ENCODE measurements at places on chromosomes 12 and 14.
A peak's percentile ranks its signal among the peaks of the same experiment; 100 is the strongest.

DNA sequence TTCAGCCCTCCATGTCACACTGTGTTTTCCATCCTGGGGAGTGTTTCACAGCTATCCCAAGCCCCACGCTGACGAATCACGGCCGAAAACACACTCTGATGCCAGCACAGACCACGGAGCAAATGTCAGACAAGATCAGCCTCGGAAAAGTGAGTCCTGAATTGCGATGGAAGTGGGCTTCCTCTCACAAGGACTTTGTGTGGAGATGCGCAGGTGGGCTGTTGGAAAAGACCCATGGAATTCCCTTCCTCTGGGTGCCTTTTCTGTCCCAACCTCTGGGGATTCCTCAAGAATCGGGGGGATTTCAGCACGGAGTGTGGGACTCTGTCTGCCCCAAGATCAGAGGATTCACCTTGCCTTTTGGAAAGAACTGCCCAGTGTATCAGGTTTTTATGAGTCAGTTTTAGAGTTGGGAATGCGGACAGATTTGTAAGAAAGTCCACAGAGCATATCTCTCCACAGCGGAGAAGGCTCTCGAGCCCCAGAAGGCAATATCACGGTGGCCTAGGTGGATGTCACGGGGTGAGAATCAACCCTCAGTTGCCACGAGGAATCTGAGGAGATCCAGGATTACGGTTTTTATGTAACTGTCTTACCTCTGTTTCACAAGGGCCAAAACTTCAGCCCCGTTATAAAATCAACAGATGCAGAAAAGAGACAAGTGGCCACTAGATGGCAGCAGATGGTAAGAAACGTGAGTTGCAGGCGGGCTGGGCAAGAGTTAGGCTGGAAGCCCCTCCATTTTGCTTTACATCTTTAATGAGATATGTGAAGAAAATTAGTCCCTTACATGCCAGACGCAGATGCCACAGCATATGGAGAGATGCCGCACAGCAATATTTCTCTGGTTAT, 201.9 kb downstream of the DAD1 start:
- DNase-seq = peak; percentile 48

DNA sequence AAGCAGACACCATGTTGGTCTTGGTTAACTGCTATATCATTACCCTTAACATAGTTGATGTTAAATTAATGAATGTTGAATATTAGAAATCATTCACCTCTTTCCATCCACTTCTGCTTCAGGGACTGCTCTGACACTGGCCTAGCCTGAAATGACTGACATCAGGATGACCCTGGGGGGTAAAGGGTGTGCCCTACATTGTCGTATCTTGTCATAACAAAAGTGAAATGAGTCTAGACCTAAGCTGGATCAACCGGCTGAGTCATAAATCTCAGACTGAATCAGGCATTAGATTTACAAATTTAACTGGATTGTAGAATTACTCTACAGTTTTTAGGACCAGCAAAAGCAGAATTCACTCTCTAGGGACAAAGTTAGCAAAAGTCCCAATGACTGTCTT, 35.3 kb downstream of the KICS2 start:
- no peak for DNase-seq

- peak; percentile 32 for DNase-seq
Observed at GRCh38 chr14:89418452-89418851, 1.4 kb upstream of the FOXN3 start.

- no peak for DNase-seq
Observed at GRCh38 chr12:4584896-4585295, 22.9 kb downstream of the DYRK4 start.

GRCh38 chr14:97283426-97283825, 486.2 kb downstream of the VRK1 start:
- DNase-seq = no peak

DNA sequence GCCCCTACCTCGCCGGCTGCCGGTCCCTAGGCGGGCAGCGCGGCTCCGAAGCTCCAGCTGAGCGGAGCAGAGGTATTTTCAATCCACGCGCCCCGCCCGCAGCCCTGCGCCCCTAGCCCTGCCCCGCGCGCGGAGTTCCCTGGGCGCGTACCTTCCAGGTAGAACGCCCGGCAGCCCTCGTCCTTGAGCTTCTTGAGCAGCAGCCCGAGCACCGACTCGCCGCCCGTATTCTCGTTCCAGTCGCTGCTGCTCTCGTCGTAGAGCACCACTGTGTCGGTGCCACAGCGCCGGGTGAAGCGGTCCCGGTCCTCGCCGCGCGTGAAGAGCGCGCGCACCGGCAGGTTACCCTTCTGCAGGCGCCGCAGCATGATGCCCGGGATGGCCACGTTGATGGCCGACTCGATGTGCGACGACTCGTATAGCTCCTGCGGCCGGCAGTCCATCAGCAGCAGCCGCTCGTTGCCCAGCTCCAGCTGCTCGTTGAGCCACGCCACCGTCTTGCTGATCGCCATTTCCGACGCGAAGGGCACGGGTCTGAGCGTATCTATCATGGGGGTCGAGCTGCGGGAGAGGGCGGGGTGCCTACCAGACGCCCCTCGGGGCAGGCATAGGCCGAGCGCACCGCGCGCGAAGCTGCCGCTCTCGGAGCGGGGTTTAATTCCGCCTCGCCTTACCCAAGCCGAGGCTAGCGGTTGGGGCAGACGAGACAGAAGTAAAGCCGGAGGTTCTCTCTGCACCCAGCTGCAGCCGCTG, 636 bp downstream of the DUSP6 start:
- DNase-seq = no peak

DNA sequence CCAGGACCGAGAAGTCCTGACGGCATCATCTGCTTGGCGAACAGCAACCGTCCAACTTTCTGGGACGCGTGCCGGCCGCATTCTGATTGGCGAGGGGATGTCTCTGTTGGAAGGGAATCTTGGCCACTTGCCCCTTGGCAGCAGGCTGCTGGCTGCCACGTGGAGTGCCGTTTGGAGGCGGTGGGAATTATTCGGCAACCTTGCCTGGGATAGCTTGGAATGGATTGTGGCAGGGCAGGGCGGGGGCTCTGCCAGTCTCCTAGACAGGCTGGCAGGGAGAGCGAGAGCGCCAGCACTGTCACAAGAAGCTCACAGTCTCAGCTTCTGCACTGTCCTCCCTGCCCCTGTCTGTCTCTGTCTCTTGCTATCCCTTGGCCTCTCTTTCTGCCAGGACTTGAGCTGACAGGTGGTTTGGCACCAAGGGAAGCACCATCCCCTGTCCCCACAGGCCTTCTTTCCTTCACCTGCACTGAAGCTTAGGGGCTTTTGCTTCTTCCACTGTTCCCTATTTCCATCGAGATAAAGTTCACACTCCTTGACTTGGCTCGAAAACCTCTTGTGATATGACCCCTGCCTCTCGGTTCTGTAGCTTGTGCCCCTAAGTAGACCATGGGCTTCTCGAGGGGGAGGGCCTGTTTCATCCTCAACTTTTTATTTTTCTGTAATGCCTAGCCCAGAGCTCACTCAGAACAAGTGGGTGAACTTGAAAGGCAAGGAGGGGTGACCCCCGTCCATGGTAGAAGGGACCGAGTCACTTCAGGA, 201.9 kb downstream of the PHETA1 start:
- no peak for DNase-seq

GRCh38 chr14:53538316-53538881, 385.3 kb upstream of the DDHD1 start:
- DNase-seq = no peak

DNA sequence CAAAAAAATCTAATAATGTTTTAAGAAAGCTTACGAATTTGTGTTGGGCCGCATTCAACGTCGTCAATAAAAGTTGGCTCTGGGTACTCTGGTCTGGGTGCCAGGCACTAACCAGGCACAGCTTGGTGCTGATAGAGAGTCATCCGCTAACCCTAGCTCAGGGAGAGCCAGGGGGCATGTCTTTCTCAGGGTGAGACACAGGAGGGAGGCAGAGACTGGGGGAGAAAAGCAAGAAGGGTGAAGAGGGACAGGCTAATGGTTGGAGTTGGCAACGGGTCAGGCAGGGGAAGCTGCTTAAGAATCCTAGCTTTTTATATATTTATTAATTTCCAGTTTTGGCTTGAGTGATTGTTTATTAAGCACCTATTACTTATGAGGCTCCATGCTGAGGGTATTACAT, 105.0 kb downstream of the CMKLR1 start:
- no peak for DNase-seq

- DNase-seq = no peak
Observed at GRCh38 chr12:104304261-104305009, 896 bp downstream of the EID3 start.

- no peak for DNase-seq
Observed at GRCh38 chr12:12534166-12534866, 28.3 kb downstream of the DUSP16 start.

DNA sequence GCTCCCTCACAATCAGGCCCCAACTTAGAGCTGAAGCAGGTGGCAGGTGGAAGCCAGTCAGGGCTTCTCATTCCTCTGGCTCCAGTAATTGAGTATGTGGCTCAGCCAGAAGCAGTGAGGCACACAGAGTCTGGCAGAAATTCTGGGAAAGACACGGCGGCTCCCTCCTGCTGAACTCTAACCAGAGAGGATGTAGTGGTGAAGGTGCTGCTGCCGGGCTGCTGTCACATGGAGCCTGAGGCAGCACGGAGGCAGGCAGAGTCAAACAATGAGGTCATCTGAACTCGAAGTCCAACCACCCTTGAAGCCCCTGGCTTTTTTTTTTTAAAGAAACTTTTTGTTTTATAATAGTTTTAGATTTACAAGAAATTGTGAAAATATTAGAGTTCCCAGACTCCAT, 33.4 kb upstream of the SMOC1 start:
- DNase-seq = peak; percentile 12

DNA sequence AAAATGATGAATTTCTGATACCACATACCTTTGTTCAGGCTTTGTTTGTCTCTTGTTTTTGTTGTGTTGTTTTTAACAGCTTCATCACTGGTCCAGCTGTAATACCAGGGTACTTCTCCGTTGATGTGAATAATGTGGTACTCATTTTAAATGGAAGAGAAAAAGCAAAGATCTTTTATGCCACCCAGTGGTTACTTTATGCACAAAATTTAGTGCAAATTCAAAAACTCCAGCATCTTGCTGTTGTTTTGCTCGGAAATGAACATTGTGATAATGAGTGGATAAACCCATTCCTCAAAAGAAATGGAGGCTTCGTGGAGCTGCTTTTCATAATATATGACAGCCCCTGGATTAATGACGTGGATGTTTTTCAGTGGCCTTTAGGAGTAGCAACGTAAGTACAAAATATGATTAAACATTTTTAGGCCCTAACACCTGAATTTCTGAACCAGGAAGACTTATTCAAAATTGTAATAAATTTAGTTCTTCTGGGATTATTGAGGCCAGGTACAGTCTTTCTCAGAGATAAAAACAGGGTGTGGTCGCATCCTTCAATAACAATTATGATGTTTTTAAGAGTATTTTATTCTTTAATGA, 22.4 kb downstream of the RXYLT1 start:
- DNase-seq = peak; percentile 71

- DNase-seq = no peak
Observed at GRCh38 chr14:53331247-53331646, 178.1 kb upstream of the DDHD1 start.

DNA sequence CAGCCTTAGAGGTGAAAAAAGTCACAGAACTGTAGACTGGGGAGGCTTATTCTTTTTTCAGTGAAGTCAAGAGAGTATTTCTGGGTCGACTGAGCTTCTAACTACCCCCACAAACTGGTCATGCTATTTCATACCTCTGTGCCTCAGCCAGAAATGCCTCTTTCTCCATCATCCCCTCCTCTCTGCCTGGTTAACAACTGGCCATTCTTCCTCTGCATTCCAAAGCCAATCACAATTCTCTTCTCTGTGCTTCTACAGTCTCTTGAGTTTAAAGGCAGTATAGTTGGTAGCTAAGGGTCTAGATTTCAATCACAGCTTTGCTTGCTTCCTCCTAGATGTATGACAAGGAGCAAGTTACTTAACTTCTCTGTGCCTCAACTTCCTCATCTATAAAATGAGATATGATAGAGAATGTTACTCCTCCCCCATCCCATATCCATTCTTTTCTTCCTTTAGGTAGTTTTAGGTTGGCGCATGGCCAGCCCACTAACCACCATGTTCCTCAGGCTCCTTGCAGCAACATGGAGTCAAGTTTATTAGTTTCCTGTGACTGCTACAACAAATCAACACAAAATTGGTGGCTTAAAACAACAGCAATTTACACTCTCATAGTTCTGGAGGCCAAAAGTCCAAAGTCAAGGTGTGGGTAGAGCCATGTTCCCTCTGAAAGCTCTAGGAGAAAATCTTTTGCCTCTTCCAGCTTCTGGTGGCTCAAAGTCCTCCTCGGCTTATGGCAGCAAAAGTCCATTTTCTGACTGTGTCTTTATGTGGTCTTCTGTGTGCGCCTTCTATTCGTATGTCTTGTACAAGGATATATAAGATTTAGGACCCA, 62.5 kb downstream of the ITPR2 start:
- no peak for DNase-seq

DNA sequence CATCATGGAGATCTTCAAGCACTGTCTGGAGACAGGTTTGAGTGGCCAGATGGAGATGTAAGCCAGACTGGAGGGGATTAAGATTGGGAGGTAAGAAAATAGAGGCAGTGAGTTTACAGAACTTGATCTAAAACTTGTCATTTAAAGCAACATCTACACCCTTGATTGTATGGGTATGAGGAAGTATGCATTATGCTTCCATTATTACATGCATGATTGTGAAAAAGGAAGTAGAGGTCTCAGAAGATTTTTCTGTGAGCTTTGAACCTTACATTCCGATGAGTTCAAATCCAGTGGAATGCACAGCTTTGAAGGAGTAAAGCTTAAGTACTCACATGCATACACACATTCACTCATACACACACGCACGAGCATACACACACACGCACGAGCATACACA, 550.8 kb downstream of the MED13L start:
- DNase-seq = no peak

GRCh38 chr14:103031956-103032355, 25.4 kb downstream of the CDC42BPB start:
- no peak for DNase-seq

- DNase-seq = no peak
Observed at GRCh38 chr14:103136388-103137271, 13.4 kb downstream of the TNFAIP2 start.

DNA sequence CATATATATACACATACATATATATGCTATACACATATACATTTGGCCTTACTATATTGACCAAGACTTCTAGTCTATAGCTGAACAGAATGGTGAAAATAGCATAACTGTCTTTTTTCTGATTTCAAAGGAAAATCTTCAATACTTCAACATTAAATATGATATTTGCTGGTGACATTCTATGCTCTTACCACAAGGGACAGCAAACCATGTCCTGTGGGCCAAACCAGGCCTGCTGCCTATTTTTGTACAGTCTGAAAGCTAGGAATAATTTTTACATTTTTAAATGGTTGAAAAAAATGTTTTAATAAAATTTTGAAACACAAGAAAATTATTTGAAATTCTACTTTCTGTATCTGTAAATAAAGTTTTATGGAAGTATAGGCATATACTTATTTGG, 63.6 kb downstream of the EML5 start:
- no peak for DNase-seq

- no peak for DNase-seq
Observed at GRCh38 chr12:74781991-74782485, 244.4 kb downstream of the ATXN7L3B start.
